ENCODE measurements at places on chromosomes 16 and 17.

DNA sequence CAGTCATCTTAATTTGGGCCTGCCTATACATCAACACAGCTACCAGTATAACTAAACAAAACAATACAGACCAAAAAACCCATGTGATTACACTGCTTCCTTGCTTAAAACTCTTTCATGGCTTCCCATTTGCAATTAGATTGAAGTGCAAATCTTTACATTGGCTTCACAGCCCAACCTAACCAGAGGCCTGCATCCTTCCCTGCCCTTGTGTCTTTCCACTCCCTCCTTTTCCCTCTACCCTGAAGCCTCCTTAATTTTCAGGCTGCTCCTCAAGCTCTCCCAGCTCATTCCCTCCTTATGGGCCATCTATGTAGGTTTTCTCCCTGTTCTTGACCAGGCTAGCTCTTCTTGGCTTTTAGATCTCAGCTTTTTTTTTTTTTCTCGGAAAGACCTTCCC lies 147.8 kb downstream of the TOX3 start:
- DNase-seq = no peak

DNA sequence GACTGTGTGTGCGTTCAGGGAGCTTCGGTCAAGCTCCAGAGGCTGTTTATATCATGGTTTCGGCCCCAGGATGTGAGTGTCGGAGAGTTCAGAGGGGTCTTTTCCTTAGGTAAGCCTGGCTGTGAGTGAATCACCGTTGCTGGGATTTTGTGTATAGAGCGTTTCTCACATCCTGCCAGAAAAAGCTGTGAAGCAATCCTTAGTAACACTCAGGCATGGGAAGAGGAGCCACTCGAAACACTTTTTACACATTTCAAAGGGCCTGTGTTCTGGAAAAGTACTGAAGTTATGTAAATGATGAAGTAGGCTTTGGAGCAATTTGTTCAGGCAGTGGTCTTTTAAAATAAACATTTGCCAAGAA lies 662 bp downstream of the PGS1 start:
- DNase-seq = no peak

DNA sequence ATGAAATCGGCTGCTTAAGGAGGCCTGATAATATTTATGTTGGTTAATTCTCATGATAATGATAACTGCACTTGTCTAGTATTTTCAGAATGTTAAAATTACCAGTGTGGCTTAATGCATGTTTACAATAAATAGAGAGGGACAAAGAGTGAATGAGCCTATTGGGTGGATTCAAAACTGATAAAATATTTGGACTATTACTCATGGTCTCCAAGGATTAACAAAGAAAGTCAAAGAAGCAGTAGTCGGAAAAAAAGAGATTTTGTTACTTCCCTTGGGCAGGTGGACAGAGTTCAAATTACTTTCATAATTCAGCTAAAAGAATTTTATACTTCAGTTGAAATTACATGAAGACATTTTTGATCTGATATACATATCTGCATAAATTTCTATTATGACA lies 258.2 kb upstream of the PMFBP1 start:
- no peak for DNase-seq

DNA sequence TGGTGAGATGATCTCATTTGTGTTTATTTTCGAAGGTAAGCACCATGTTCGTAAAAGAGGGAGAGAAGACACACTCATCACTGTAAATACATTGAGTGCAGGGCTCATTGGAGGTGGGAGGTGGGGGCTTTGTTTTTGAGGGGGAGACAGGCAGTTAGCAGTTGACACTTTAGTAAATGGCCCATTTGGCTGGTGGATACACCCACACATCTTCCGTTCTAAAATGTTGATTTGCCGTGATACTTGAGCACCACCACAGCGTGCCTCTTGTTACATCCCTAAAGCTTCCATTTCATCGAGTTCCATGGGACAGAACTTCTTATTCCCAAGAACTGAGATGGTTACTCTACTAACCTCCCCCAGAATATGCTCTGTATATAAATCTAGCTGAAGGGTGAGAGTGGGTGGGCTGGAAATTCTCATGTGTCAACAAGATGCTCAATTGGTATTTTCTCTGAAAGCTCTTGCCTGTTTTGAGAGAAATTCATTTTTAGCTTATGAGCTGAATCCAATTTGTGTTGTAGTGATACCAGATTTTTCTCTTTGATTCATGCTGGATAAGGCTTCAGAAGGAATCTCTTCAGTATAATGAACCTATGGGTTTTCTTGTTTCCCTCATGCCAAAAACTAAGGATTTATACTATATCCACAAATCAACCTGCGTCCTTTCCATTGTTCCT lies 314.3 kb downstream of the RBFOX1 start:
- DNase-seq = no peak

- DNase-seq = no peak
Measured at GRCh38 chr16:30678586-30678970, 20.3 kb downstream of the FBRS start.
